Activated T-cell treated with anti-CD3 and anti-CD28 coated beads, Interleukin-2, amount 50 U/mL, for 24 hours (primary cell): ENCODE measurements at places on chromosomes 1 and 21.

DNA sequence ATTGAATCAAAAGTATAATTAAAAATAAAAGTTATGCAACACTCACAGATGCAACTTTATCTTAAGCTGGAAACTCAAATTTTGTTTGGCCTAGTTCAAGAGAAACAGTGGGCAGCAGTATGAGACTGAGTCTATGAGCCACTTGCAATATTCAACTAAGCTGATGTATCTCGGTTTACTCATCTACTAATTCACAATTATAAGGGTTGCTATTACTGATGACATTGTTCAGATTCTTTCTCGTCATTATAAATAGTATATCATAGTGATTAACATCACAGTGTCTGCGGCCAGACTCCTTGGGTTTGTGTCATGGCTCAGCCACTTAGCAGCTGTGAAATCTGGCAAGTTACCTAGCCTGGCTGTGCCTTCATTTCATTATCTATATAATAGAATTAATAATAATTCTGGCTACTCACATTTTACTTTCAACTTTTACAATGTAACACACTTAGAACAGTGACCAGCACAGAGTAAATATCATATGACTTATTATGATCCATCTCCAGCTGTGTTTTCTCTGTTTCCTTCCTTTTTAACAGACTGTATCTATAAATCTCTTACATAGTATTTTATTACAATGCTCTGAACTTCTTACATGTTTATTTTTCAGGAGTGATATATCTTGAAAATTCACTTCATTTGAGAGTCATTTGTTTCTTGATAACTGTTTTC lies 194.3 kb upstream of the RGS18 start:
- no peak for DNase-seq

DNA sequence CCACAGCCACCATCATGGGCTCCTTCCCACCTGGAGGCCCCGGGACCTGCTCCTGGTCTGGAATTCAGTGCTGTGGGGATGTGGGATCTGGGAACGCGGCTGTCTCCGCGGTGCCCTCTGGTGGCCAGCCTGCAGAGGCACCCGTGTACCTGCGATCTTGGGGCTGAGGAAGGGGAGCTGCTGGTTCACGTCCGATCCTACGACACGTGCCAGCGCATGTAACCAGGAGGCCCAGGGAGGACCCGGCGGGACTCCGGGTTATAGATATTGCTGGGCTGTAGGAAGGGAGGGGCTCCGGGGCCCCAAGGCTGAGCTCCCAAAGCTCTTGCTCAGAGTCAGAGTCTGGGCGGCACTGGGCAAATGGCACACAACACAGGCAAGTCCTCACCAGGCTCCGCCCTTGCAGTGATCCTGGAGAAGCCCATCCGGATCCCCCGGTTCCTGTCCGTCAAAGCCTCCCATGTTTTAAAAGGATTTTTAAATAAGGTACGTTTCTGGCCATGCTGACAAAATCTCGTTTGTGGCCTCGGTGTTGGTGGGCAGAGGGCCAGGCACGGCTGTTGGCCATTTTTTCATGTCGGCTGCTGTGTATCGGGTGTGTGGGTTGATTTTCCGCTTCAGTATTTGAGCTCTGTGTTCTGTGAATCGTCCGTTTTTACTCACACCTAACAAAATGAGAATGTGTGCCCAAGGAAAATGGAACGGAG lies 20.1 kb downstream of the FAAP20 start:
- DNase-seq, result peak; percentile 66

- no peak for DNase-seq
These were observed 114.5 kb upstream of the C1orf21 start for GRCh38 chr1:184272175-184272866.

- no peak for DNase-seq
These were observed 2.2 kb upstream of the NBPF1 start for GRCh38 chr1:16615253-16616252.

- no peak for DNase-seq
These were observed 21.3 kb downstream of the HMGCS2 start for GRCh38 chr1:119747451-119747850.

DNA sequence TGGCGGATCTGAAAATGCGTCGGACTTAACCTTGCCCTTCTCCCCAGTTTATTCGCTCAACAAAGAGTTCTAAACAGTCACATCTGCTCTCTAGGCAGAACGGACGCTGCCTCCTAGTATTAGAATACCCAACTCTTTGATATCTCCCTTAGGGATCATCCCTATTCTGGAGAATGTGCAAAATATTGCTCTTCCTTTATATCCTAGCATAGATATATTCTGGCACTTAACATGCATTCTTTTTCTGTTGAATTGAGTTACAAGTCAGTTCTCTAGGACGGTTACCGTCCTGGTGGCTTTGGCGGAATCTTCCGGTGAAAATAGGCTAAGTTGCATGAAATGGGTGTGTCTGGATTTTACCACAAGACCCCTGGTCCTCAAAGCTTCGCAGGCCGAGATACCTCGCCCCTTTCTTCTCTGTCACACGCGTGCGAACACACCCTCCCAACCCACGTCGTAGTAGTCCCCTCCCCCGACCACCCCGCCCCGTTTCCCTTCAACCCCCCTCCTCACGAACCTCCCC lies 501 bp upstream of the DNAJC6 start:
- DNase-seq, result no peak
